ACHN (cell line): ENCODE measurements at places on chromosomes 4 and X.

DNA sequence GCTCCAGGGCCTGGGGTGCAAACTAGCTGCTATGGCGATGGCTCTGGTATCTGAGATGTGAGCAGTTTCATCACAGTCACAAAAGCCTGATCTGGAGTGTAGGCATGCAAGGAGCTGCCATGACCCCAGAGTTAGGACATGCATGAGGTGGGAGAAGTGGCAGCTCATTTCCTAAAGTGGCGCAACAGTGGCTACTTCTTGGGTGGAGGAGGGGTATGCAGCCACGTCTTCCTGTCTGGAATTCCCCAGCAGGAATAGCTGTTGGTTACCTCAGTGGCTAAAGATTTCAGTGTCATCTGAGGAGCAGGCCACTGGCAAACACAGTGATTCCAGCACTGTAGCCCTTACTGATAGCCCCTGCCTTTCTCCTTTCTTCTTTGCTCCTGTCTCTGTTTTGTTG is 1382.5 kb downstream of the C4orf33 start:
- DNase-seq = no peak

GRCh38 chr4:143336781-143337599 is at the start of gene GAB1:
TSS of gene GAB1 (plus strand) at chr4:143336876. CDS start at chr4:143337189, 313 bp downstream.
- DNase-seq = peak; percentile 71

GRCh38 chr4:139557556-139558110 is 1.6 kb upstream of the SETD7 start:
- DNase-seq = no peak

GRCh38 chr4:110367156-110367555 is 108.8 kb upstream of the ENPEP start:
- no peak for DNase-seq

GRCh38 chr4:103934178-103934789 is 214.5 kb upstream of the TACR3 start:
- DNase-seq = peak; percentile 57

GRCh38 chrX:132757066-132757623 is 201.3 kb downstream of the HS6ST2 start:
- no peak for DNase-seq

GRCh38 chr4:173499658-173500535 is 30.1 kb downstream of the HAND2 start:
- no peak for DNase-seq

DNA sequence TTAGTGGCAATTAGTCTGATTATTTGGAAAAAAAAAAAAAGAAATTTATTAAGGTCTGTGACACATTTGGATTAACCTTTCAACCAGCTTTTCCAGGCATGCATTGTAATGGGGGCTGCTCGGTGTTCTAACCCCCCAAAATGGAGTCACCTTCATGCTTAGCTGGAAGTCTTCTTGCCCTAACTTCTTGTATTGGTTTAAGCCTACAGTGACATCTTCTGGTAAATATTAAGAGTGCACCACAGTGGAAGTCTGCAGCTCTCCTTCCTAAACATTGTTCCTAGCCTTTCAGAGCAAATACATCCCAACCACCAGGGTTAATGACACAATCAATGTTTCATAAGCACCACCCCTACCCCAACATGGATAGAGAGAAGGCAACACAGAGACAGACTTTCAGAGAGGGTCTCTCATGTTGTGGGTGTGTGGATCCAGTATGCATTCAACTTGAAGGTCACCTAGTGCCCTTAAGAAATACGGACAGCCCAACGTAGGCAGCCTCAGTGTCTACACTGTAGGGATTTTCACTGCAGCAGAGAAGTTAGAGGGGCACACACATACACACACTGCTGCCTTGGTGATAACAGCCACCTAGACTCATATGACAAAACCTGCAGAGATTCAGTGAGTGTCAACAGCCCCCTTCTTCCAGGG is 142.9 kb upstream of the MBNL3 start:
- peak; percentile 6 for DNase-seq

DNA sequence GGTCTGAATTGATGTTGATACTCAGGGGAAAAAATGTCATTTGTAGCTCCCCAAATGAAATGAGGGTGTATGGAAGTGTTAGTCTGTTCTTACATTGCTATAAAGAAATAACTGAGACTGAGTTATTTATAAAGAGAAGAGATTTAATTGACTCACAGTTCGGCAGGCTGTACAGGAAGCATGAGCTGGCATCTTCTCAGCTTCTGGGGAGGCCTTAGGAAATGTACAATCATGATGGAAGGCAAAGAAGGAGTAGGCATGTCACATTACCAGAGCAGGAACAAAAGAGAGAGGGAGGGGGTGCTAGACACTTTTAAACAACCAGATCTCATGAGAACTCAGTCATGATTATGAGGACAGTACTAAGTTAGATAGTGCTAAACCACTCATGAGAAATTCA is 1199.9 kb upstream of the DIAPH2 start:
- no peak for DNase-seq

- no peak for DNase-seq
Observed at GRCh38 chr4:62455871-62456270, 1255.7 kb downstream of the ADGRL3 start.

DNA sequence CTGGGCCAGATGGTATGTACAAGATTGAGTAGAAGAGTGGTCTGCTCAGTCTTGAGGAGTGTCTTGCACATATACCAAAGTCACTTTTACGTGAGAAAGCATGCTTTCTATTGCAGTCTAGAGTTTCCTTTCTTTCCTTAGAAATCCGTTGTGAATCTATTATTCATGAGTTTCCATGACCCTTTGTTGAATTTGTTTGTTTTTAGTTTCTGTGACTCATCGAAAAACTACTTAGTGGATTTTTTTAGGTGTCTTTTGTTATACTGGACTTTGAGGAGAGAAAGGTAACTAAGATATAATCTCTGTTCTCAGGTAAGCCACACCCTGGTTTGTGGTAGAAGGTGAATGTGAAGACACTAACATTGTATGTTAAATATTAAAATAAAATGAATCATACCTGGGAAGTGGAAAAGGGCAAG is 23.0 kb downstream of the GALNT7 start:
- DNase-seq = no peak

DNA sequence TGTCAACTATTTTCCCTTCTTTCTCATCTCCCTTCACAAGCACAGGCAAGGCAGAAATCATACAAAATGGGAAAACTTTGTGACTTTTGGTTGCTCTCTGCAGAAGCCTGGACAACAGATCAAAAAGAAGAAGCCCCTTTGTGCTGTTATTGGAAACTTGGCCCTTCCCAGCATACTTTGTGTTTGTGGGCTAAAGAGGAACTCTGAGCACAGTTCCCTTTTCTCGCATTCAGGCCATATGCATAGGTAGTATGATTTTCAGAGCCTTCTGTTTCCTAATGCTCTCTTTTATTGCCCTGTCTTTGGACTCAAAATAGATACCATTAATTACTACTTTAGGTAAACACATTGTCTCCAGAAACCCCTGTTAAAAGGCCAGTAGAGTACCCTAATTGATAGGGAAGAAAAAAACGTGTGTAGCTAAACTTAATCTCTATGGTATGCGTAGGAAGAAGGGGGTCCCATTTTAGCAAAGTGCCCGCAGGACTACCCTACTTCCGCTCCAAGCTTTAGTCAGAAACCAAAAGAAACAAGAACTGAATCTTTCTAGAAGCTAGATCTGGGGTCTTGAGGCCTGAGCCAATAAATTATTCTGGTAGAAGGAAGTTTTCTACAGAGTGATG is 26.6 kb downstream of the VSIG4 start:
- no peak for DNase-seq

DNA sequence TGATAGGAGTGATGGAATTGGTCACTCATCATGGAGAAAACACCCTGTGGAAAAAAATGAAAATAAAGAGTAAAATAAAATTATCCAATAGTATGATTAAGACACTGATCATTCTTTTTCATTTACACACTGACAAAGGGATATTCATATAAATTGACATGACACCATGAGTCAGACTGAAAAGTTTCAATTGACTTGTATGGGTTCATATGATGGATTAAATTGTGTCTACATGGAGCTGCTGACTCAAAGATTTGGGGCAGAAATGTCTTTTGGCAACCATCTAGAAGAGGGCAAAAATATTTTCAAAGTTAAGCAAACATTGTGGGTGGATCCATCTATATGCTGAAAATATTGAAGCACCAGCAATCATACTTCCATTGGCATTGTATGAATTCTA is 153.4 kb upstream of the PPP3CA start:
- DNase-seq = no peak

DNA sequence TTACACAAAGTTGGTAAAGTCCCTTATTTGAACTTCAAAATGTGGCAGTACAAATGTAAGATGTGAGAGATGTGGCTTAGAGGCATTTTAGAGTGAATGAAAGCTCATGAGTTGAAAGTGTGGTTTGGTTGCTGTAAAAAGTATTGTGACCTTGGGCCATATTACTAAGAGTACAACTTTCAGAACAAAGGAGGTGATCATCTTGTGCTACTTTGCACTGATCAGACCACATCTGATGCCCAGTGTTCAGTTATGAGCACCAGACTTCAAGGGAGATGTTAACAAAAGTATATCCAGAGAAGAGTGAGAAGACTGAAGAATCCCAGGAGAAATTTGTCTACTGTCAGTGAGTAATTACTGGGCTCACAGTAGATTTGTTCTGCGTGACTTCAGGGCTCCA is 30.2 kb downstream of the NLGN3 start:
- no peak for DNase-seq

DNA sequence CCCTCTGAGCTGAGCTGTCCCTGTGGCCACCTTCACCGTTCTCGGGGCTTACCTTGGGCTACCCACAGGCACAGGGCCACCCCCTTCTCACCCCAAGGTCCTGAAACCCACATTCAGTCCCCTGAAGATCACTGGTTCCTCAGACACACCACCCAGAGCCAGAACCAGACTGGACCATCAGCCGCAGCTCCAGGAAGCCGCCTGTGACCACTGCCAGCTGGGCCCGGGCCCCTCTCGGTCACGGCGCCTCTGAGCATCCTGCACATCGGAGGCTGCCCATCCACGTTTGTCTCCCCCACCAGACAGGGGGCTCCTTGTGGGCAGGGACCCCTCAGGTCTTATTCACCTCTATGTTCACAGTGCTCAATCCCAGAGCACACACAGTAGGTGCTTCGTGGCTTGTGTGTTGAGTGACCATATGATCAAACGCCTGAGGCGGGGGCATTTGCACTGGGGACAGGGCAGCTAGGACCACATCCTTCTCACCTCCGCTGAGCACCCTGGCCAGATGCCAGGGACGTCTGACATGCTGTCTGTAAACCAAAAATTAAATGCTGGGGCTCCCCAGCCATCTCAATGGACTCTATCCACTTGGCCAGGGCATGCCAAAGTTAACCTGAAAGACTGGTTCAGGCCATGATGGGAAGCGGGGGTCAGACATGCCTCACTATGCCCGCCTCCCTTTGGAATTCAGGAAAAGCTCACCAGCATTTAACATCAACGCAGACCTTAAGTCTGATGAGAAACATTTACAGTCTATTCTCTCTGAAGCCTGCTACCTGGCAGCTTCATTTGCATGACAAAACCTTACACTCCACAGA is 109.4 kb upstream of the AFAP1 start:
- no peak for DNase-seq

DNA sequence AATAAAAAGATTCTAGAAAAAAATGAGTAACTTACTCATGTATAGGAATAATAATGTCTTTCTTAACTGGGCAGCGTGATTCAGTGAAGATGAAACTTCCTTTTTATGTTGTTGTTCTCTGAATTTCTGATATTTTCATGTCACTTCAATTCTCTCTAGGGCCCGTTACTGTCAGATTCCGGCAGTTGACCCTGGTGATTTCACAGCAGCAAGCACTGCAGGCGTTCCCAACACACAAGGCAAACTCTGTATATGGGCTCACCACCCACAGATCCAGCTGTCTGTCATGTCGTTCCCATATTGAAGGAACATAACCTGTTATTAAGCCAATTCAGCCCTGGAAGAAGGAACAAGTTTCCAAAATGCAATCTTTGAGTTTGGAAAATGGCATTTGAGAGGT is 288.3 kb upstream of the GALNTL6 start:
- DNase-seq = no peak

GRCh38 chrX:132909643-132910042 is 48.8 kb downstream of the HS6ST2 start:
- DNase-seq = no peak
